ENCODE measurements at places on chromosomes 3 and 15. TPM values are rescaled to one million over a fixed set of nuclear protein-coding genes. Genes with fewer than 3 reads are reported as not detected.

DNA sequence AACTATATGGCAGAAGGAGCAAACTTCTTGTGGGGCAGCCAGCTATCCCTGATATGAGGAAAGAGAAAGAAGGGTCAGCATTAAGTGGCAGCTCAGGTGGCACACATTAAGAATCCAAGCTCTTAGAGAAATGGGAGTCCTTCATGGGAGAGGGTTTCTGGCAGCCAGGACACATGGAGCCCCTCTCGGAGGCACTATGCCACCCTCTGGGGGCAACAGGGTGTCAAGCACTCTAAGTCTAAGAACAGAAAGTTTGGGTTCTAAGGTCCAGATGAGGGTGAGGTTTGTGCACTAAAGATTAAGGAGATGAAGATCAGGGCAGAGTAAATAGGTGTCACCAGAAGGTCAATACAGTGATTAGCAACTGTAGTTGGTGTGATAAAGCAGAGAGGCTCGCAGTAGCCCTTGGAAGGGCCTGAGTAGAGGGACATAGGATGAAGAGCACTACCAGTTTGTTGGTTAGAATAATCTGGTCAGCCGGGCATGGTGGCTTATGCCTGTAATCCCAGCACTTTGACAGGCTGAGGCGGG is 89.3 kb downstream of the ST6GAL1 start:
- peaks cover 20% of the 10 kb centered on the region for H3K36me3 ChIP-seq
- peak overlapping the region; percentile 40 for H3K27ac ChIP-seq
- H3K4me1 ChIP-seq, result peaks cover 50% of the 10 kb centered on the region
- H3K4me3 ChIP-seq, result no peak overlapping the region
- no peak for DNase-seq

- H3K27ac ChIP-seq, result no peak overlapping the region
- peak; percentile 23 for DNase-seq
- H3K36me3 ChIP-seq, result peaks cover 38% of the 10 kb centered on the region
- H3K27me3 ChIP-seq, result no peaks in the 10 kb centered on the region
Observed at GRCh38 chr15:65595960-65596359, 15.0 kb downstream of the INTS14 start.

SAMD7 gene
- not detected for total RNA-seq

DNA sequence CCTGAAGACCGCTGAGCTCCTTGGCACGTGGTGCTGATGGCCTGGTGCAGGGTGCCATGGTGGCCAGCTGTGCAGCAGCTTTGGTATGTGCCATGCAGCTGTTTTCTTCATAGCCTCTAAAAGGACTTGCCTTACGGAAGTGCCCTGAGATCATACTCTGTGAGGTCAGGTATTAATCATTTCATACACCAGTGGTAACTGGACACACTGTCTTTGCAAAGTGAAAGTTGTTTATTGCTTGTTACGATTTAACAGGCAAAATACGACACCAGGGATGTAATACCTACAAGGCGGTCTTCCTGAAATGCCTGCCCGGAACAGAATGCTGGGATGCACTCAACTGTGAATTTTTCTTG is 184.6 kb downstream of the ATP10A start:
- H3K36me3 ChIP-seq, result peaks cover 19% of the 10 kb centered on the region
- H3K27me3 ChIP-seq, result no peaks in the 10 kb centered on the region
- no peak for DNase-seq
- no peak overlapping the region for H3K27ac ChIP-seq
- H3K4me3 ChIP-seq, result no peak overlapping the region

AP4E1 gene
- 16.6 TPM for total RNA-seq

DENND6A gene
- total RNA-seq, result 13.1 TPM

GRCh38 chr15:29021857-29022256 is 136.1 kb downstream of the APBA2 start:
- peaks cover 20% of the 10 kb centered on the region for H3K4me1 ChIP-seq
- H3K36me3 ChIP-seq, result peaks cover 1% of the 10 kb centered on the region

FOXB1 gene
- total RNA-seq, result 0.13 TPM

GRCh38 chr3:189563853-189564563 is 67.2 kb upstream of the TP63 start:
- H3K27ac ChIP-seq, result peak overlapping the region; percentile 55
- no peak overlapping the region for H3K4me3 ChIP-seq
- peaks cover 27% of the 10 kb centered on the region for H3K4me1 ChIP-seq
- H3K27me3 ChIP-seq, result no peaks in the 10 kb centered on the region
- no peaks in the 10 kb centered on the region for H3K36me3 ChIP-seq

MINAR1 gene
- 0.45 TPM for total RNA-seq

KBTBD13 gene
- not detected for total RNA-seq

DNA sequence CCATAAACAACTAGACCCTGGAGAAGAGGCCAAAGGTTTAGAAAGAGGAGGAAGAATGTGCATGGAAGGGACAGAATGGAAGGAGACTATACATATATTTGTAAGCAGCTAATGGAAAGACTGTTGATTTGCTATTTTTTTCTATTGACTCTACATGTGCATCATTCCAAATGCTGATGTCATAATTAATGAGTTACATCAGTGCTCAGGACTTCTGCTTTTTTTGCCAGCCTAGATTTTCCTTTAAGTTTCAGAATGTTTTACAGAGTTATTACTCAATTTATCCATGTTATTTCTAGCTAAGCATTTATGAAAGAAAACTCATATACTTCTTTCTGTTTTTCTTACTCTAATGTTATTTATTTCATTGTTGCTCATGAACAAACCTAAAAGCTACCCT is 62.6 kb upstream of the VGLL3 start:
- H3K4me3 ChIP-seq, result no peak overlapping the region
- no peaks in the 10 kb centered on the region for H3K36me3 ChIP-seq
- DNase-seq, result no peak
- H3K27me3 ChIP-seq, result peaks cover 3% of the 10 kb centered on the region
- H3K4me1 ChIP-seq, result no peaks in the 10 kb centered on the region
- H3K27ac ChIP-seq, result no peak overlapping the region

DNA sequence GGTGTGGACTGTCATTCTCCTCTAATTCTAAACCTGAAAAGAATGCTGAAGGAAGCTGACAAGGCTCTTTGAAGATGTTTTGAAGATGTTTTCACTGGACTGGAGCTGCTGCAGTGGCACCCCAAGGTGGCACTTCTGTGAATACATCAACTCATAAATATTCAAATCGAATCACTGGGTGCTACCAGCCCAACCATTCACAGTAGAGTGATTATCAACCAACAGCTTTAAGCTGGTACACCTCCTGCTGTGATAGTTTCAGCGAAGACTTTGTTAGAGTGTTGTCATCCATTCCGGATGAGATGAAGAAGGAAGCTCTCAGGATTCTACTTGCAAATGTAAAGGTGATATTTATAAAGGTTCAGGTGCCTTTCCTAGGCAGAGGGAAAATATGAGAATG is 106.6 kb downstream of the LSAMP start:
- no peak overlapping the region for H3K27ac ChIP-seq
- no peak overlapping the region for H3K4me3 ChIP-seq
- no peaks in the 10 kb centered on the region for H3K27me3 ChIP-seq
- DNase-seq, result no peak

STRC gene
- total RNA-seq, result 0.36 TPM

TGFBR2 gene
- 49.1 TPM for total RNA-seq

CHDH gene
- total RNA-seq, result 0.22 TPM

DNA sequence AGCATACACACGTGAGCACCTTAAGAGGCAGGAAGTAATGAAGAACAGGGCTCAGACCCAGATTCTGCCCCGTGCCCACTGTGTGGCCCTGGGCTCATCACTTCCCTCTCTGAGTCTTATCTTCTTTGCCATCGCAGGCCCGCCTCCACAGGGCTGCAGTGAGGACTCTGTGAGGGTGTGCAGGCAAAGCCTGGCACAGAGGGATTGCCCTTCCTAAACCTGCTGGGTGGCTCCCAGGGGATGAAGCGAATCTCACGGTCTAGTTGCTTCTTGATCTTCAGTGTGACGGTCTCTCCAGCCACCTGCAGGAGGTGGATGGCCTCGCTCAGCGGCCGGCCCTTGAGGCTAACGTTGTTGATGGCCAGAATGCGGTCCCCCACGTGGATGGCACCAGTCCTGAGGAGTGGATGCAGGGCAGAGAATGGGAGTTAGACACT is 32.8 kb downstream of the GRIP2 start:
- no peaks in the 10 kb centered on the region for H3K27me3 ChIP-seq
- H3K27ac ChIP-seq, result no peak overlapping the region
- H3K4me1 ChIP-seq, result no peaks in the 10 kb centered on the region
- no peak overlapping the region for H3K4me3 ChIP-seq

ELL3 gene
- total RNA-seq, result 2.3 TPM

DNA sequence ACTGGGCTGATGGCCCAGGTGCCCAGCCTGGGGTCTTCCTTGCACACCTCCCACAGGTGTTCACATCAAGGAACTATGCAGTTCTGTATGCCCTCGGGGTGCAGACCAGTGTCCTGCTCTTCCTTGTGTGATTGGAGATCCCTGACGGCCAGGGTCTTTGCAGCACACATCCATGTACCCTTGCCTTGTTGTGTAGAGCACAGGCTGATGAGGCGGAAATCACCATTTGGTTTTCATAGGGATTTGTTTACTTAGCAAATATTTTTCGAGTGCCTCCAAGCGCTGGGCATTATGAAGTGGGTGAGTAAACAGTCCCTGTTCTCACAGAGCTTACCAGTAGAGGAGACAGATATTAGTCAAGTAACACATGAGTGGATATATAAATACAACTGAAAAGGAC is 209.3 kb upstream of the UMPS start:
- H3K27ac ChIP-seq, result no peak overlapping the region
- no peaks in the 10 kb centered on the region for H3K4me1 ChIP-seq
- H3K4me3 ChIP-seq, result no peak overlapping the region
- no peak for DNase-seq

DNA sequence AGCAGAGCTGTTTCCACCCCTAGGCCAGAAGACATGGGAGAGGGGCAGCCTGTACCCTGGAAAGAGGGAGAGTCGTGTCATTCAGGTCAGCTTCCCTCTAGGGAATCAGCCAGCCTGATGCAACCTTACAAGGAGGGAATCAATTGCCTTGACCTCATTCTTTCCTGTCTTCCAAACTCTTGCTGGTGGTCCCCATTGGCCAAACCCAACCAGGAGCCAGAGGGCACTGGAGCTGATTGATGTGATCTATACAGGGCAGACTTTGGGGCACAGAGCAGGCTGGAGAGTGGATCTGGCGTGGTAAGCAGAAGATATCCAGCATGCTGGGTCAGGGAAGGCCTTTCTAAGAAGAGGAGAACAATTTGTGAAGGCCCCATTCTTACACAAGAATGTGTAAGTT is 19.1 kb upstream of the MAGEF1 start:
- H3K27me3 ChIP-seq, result peaks cover 14% of the 10 kb centered on the region
- no peaks in the 10 kb centered on the region for H3K36me3 ChIP-seq
- DNase-seq, result no peak
- no peaks in the 10 kb centered on the region for H3K4me1 ChIP-seq
- no peak overlapping the region for H3K27ac ChIP-seq
- H3K4me3 ChIP-seq, result no peak overlapping the region

KIF15 gene
- 41.9 TPM for total RNA-seq

- no peaks in the 10 kb centered on the region for H3K4me1 ChIP-seq
- H3K27ac ChIP-seq, result no peak overlapping the region
- DNase-seq, result no peak
- no peaks in the 10 kb centered on the region for H3K27me3 ChIP-seq
- H3K4me3 ChIP-seq, result no peak overlapping the region
Observed at GRCh38 chr3:36741285-36741684, 23.1 kb downstream of the DCLK3 start.

SERPINI2 gene
- not detected for total RNA-seq

DNA sequence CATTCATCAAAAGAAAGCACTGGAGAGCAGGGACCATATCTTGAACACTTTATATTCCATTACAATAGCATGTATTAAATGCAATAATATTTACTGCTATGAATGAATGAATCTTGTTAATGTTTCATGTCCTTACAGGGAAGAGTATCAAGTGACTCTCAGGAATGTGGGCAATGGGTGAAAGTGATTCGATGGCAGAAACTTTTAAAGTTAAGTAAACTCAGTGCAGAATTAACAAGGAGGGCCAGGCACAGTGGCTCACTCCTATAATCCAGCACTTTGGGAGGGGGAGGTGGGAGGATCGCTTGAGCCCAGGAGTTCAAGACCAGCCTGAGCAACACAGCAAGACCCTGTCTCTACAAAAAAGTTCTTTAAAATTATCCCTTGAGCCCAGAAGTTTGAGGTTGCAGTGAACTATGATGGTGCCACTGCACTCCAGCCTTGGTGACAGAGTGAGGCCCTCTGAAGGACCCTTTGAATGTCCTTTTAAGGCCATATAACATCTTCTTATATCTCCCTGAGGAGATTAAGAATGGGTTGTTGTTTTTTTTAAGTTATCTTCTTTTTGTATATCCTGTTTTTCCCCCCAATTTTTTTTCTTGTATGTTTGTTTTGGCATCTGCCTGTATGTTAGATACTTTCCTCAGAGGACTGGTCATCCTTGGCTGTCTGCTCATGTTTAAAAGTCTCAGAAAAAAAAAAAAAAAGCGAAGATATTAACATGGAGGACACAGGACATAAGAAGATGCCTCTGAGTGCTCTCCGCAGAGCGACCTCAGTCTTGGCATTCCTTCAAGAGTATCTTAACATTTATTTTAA is 9.6 kb upstream of the FSIP1 start:
- no peak overlapping the region for H3K4me3 ChIP-seq
- no peak overlapping the region for H3K27ac ChIP-seq
- H3K36me3 ChIP-seq, result no peaks in the 10 kb centered on the region
- H3K4me1 ChIP-seq, result peaks cover 14% of the 10 kb centered on the region
- peaks cover 17% of the 10 kb centered on the region for H3K27me3 ChIP-seq

GRCh38 chr3:184395320-184395660 is 15.4 kb downstream of the CHRD start:
- H3K4me3 ChIP-seq, result no peak overlapping the region
- H3K27ac ChIP-seq, result no peak overlapping the region
- no peaks in the 10 kb centered on the region for H3K36me3 ChIP-seq
- H3K27me3 ChIP-seq, result peaks cover 1% of the 10 kb centered on the region
- no peaks in the 10 kb centered on the region for H3K4me1 ChIP-seq
- DNase-seq, result no peak

PIGB gene
- 17.5 TPM for total RNA-seq

GRCh38 chr15:78098131-78098755 is 5.9 kb downstream of the SH2D7 start:
- no peak overlapping the region for H3K27ac ChIP-seq
- no peak overlapping the region for H3K4me3 ChIP-seq
- no peaks in the 10 kb centered on the region for H3K36me3 ChIP-seq
- peaks cover 12% of the 10 kb centered on the region for H3K4me1 ChIP-seq

TUSC7 gene
- not detected for total RNA-seq

SPSB4 gene
- not detected for total RNA-seq

GRCh38 chr15:71800835-71801745 is 9.3 kb upstream of the NR2E3 start:
- no peak overlapping the region for H3K27ac ChIP-seq
- DNase-seq, result peak; percentile 31
- no peaks in the 10 kb centered on the region for H3K36me3 ChIP-seq
- H3K4me3 ChIP-seq, result no peak overlapping the region

DNA sequence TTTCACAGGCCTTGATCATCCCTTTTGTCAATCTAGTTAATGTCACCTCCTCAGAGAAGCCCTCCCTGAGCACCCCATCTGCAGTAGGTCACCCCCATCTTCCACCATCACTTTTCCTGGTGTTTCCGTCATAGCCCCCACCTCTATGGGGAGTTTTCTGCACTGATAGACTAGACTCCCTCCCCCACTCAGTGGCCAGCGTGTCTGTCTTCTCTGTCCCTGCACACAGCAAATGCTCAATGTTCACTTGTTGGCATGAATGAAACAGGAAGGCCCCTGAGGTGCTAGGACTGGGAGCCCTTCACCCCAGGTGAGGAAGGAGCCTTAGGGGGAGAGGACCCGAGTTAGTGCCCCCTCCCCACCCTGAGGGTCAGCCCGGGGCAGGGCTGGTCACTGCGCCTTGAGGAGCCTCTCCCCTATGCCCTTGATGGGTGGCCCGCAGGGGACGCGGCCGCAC is 15.8 kb upstream of the FANCD2 start:
- no peak for DNase-seq
- no peaks in the 10 kb centered on the region for H3K36me3 ChIP-seq
- H3K27ac ChIP-seq, result no peak overlapping the region
- peak overlapping the region; percentile 31 for H3K4me3 ChIP-seq

RAB5A gene
- total RNA-seq, result 54.3 TPM
